ENCODE measurements at places on chromosomes 4 and X.

GRCh38 chr4:32251126-32251525 lies 1531.0 kb downstream of the PCDH7 start:
- no peak for DNase-seq

DNA sequence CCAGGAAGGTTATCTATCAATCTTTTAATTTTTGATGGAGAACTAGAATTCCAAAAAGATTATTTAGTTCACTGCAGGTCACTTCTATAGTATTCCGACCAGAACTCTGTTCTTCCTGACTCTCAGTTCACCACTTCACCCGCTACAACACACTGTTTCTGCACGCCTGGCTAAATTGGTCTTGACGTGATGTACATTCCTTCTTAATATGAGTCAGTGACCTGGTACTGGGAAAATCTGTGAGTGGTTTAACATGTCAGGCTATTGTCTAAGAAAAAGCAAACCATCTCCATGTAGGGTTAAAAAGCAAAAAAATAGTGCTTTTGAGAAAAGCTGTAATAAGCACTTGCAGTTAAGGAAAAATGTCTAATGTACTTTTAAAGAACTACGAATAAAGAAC lies 120.4 kb downstream of the NDST3 start:
- no peak for DNase-seq

DNA sequence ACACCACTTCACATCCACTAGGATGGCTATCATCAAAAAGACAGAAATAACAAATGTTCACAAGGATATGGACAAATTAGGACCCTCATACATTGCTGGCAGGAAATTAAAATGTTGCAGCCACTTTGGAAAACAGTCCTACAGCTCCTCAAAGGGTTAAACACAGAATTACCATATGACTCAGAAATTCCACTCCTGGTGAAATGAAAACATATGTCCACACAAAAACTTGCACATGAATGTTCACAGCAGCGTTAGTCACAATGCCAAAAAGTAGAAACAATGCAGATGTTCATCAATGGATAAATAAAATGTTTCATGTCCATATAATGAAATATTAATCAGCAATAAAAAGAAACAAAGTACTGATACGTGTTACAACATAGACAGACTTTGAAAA lies 15.1 kb downstream of the S100G start:
- DNase-seq, result no peak

DNA sequence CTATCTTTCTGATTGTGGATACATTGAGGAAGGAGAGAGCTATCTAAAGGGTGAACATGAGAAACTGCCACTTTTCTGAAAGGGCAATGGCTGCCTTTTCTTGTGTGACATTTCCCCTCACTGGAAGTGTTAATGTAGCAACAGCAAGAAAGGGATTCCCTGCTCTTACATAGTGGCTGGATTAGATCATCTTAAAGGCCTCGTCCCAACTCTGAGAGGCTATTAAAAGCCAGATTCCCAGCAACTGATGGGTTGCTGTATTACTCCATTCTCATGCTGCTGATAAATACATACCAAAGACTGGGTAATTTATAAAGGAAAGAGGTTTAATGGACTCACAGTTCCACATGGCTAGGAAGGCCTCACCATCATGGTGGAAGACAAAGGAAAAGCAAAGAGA lies 33.7 kb upstream of the ADH7 start:
- no peak for DNase-seq

GRCh38 chrX:16304751-16305150 lies 137.5 kb downstream of the MAGEB17 start:
- no peak for DNase-seq

GRCh38 chrX:77442728-77443127 lies 4.5 kb upstream of the FGF16 start:
- no peak for DNase-seq

GRCh38 chr4:67909905-67910584 lies 26.2 kb upstream of the TMPRSS11D start:
- no peak for DNase-seq

GRCh38 chr4:138910195-138910913 lies 105.2 kb upstream of the NOCT start:
- DNase-seq, result no peak

DNA sequence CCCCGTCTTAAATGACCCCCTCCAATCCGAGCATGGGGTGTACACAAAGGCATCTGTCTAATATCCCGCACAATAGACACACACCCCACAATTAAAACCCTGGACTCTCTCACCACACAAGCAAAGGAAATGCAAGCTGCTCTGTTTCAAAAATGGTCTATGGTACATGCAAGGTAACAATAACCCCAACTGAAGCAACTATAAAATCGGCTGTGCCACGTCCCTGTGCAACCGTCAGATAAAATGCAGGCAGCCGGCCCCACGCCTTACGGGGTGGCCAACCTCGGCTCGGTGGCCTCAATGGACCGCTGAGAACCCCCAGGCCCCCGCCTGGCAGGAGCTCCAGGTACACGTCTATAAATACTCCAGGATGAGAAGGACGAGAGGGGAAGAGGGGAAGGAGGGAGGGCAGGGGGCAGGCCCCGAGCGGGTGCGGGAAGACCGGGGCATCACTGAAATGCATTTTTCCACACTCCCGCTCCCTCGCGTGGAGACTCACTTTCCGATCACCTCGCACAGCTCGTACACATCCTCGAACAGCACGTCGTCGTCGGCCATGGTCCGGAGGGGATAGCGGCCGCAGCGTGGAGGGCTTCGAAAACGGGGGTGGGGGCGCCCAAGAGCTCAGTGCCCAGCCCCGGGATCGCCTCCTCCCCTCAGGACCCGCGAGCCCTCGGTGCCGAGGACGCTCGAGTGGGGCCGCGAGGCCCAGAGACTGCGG lies 763 bp downstream of the CASK start:
- no peak for DNase-seq

- DNase-seq, result no peak
Observed at GRCh38 chrX:25072247-25072646, 56.5 kb upstream of the ARX start.

DNA sequence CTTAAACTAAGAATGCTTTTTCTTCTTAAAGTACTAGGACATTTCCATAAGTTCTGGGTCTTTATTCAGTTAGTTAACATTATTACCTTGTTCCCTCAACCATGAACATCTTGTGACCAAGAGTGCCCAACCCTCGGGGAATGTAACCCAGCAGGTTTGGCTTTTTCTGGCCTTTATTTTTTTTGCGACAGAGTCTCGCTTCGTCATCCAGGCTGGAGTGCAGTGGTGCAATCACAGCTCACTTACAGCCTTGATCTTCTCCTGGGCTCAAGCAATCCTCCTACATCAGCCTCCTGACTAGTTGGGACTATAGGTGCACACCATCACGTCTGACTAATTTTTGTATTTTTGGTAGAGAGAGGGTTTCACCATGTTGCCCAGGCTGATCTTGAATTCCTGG lies 65.1 kb downstream of the USP11 start:
- DNase-seq, result no peak

Data from cortex of kidney (tissue), 1 donor.